ENCODE measurements at places on chromosomes 6 and 20.

GRCh38 chr20:23251779-23252178 is 98.8 kb upstream of the NXT1 start:
- no peak for DNase-seq

GRCh38 chr6:154139892-154140291 is 100.9 kb downstream of the OPRM1 start:
- DNase-seq: no peak

DNA sequence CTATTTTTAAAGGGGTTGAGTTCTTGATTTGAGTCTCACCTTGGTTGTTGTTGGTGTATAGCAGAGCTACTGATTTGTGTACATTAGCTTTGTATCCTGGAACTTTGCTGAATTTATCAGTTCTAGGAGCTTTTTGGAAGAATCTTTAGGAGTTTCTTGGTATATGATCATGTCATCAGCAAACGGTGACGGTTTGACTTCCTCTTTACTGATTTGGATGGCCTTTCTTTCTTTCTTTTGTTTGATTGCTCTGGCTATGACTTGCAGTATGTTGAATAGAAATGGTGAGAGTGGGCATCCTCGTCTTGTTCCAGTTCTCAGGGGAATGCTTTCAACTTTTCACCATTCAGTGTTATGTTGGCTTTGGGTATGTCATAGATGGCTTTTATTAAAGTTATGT is 64.0 kb downstream of the CDYL start:
- DNase-seq: no peak

GRCh38 chr6:82458705-82459104 is 95.1 kb downstream of the TPBG start:
- DNase-seq: no peak

- peak; percentile 32 for DNase-seq
Observed at GRCh38 chr20:50758469-50758868, 27.1 kb downstream of the PARD6B start.

- no peak for DNase-seq
Observed at GRCh38 chr6:143949535-143949934, 58.5 kb downstream of the PLAGL1 start.

- peak; percentile 95 for DNase-seq
Observed at GRCh38 chr20:62794007-62794724, 2.1 kb upstream of the MRGBP start.

DNA sequence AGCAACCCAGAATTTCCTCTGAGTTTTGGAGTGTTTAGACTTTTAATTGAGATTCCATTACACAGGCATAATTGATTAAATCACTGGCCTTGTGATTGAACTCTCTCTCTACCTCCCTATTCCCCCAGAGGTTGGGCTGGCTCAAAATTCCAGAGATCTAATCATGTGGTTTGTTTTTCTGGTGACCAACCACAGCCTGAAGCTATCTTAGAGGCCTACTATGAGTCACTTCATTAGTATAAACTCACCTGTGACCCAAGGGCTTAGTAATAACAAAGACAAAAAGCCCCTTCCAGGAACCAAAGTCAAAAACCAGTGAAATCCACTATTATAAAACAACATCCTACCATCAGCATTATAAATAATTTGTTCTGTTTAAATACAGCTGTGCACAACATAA is 992.5 kb upstream of the CITED2 start:
- DNase-seq: peak; percentile 84

DNA sequence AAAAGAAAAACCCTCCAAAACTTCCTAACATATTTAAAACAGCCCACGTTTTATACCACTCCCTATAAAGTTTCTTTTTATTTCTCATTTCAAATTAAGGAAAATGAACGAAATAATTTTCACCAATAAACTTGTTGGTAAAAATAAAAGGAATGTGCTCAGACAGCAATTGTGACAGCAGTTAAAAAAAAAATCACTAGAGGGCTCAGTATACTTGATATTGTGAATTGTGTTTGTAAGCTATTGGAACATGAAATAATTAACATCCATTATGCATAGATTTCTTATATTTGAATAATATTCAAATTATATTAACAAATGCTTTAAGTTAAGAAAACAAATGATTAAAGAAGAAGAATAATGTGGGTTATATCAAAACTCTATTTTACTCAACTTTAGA is 105.5 kb downstream of the ASCC3 start:
- DNase-seq: no peak

GRCh38 chr6:44268095-44268628 is 2.1 kb upstream of the TMEM151B start:
- DNase-seq: peak; percentile 38

DNA sequence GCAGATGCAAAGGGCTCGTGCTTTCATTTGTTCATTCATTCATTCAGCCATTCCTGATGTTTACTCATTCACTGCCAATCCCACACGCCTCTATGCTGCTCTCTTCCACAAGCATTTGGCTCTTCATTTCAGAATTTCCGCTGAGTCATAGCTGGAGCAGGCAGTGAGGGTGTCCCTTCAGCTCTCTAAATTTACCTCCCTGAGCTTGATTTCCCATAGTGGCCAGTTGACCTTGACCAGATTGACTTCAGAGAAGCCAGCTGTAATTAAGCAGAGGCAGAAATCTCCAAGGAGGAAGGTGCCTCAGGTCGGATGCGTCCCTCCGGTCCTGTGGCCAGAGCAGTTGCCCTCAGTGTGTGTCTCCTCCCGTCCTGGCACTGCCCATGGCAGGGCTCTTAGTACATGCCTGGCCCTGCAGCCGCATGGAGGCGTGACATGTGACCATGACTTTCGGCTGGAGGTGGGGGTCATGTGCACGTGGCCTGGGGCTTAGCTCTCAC is 267.2 kb upstream of the ECI2 start:
- DNase-seq: peak; percentile 65

GRCh38 chr6:44333942-44334341 is 8.5 kb upstream of the SPATS1 start:
- DNase-seq: no peak

DNA sequence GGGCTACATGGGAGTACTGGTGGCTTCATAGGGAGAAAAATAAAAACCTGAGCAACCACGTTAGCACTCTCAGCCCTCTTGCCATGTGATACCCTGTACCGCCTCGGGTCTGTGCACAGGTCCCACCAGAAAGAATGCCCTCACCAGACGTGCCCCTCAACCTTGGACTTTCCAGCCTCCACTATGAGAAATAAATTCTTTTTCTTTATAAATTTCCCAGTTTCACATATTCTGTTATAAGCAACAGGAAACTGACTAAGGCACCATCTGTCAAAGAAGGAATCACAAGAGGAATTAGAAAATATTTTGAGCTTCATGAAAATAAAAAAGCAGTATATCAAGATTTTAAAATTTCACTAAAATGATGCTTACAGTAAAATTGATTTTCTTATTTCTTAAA is 168.4 kb upstream of the BMP5 start:
- DNase-seq: no peak

DNA sequence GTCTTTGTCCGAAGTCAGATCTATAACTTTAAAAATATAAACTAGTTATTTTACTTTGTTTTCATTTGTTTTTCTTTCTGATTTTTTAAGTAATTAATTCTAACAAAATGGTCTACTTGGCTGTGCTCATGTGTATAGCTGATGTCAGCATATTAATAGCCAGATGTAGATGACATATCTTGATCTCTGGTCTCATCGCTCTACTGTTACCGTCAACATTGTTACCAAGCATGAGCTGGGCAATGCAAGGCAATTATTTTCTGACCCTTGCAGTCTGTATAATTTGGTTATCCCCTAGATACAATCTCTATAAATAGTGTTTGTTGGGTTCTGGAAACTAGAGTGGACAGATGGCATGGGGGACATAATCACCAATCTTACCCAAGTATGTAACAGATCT is 151.6 kb upstream of the PTPRK start:
- no peak for DNase-seq

- no peak for DNase-seq
Observed at GRCh38 chr20:32999603-33000250, 4.5 kb downstream of the SUN5 start.

GRCh38 chr6:20467437-20467836 is 65.8 kb downstream of the E2F3 start:
- no peak for DNase-seq

GRCh38 chr6:2158596-2159271 is 86.7 kb downstream of the GMDS start:
- DNase-seq: peak; percentile 50

GRCh38 chr6:90074161-90074850 is 180.0 kb downstream of the GJA10 start:
- no peak for DNase-seq

- DNase-seq: no peak
Observed at GRCh38 chr6:151716526-151716932, 91.0 kb upstream of the ESR1 start.

DNA sequence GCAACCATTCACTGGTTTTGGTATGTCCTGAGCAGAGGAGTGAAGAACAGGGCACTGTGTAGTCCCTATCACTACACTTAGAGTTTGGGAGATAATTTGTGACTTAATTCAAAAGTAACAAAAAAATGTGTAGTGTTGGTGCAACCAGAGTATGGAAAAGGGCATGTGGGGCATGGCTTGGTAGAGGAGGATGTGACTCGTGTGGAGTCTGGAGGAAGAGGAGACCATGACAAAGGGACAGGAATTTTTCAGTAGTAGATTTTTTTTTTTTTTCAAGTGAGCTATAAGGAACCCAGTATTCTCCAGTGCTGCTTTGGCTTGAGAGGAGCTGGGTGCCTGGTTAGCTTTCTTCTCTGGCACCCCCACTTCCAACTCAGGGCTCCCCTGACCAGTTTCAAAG is 5.1 kb downstream of the MTRES1 start:
- no peak for DNase-seq

DNA sequence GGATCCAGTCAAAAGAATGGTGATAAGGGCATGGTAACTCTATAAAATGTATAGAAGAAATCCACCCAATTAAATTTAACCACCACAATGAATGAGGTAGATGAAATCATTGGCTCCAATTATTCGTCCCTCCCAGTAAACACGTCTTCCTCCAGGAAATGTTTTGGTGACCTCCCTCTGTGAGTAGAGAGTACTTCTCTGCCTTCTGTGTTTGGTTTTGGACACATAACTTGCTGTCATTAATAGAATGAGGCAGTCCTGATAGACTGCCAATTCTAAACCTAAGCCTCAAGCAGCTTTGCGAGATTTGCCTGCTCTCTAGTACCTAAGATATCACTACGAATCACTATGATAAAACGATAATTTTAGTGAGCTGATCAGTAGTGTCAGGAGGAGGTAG is 632.8 kb downstream of the HDGFL1 start:
- no peak for DNase-seq

- no peak for DNase-seq
Observed at GRCh38 chr6:53792016-53792415, 2.8 kb upstream of the LRRC1 start.

- DNase-seq: peak; percentile 47
Observed at GRCh38 chr20:50464026-50464724, 46.0 kb upstream of the PTPN1 start.

GRCh38 chr6:81766482-81767069 is 14.1 kb upstream of the TENT5A start:
- peak; percentile 97 for DNase-seq

- peak; percentile 85 for DNase-seq
Observed at GRCh38 chr6:17354700-17355403, 38.5 kb upstream of the CAP2 start.

DNA sequence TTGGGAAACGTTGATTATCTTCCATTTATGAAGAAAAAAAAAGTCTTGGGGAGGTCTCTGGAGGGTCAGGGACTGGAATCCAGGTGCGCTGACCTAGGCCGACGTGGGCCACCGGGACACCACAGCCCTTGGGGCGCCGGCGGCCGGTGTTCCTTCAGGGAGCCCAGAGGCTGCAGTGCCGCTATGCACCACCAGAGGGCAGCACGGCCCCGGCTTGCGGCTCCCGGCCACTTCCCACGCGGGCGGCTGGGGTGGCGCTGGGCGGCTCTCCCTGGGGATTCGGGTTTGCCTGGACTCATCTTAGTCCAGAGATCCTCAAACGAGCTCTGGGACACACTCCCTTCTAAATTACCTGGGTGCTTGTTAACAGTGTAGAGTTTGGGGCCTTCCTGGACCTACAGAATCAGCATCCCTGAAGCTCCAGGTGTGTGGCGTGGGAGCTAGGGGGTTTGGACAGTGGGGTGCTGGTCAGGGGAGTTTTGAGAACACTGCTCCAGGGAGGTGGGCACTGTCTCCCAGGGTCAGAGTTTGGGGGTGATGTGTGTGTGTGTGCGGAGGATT is 23.0 kb upstream of the GTSF1L start:
- peak; percentile 51 for DNase-seq

DNA sequence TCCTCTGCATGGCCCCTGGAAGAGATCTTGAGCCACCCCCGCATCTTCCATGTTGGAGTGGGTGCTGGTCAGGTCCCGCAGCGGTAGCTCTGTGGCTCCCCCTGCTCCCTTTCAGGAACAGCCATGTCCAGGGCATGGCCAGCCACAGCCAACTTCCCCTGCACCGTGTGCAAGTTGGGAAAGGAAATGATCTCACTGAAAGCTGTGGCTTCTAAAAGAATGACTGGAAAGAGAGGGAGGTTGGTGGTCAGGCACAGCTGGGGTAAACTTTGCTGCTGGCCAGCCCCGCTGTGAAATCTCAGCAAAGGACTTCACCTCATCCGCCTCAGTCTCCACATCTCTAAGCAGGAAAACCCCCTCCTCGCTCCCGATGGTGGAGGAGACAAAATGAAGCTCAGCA is 153.6 kb upstream of the CST7 start:
- peak; percentile 76 for DNase-seq

GRCh38 chr6:119129148-119129967 is 50.9 kb upstream of the FAM184A start:
- peak; percentile 83 for DNase-seq

DNA sequence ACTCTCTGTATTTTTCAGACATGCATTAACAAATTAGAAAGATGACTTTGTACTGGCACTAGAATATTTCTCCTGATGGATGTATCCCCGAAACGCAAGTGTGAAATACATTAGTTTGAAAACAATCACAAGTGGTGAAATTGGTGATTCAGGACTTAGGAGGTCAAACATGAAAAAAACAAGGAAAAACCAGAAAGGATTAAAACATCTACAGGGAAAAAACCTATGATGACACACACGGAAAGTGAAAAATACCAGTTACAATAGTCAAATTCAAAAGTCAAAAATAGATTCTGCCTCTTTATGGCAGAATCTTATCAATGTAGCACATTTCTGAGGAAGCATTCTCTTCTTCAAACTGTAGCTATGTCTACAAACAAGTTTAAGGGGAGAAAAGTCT is 129.0 kb upstream of the SGK1 start:
- no peak for DNase-seq

GRCh38 chr6:1644516-1645060 is 34.9 kb downstream of the FOXC1 start:
- DNase-seq: no peak

DNA sequence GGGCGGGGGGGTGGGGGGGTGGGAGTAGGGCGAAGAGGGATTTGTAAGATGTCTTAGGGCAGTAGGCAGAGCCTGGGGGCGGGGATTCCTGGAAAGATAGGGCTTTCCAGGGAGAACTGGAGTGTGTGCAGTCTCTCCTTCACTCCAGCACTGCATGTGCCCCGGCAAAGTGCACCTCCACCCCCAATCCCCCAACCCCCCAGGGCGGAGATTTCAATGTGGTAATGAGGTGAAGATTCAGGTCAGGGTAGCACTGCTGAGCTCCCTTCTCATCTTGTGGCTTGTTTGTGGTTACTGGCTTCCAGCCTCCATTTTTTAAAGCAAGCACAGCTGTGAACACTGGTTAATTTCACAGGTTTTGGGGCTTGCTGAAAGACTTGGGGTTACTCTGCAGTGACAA is 5.9 kb downstream of the TMEM239 start:
- DNase-seq: peak; percentile 65

- DNase-seq: no peak
Observed at GRCh38 chr20:23371496-23371895, 9.5 kb downstream of the GZF1 start.

GRCh38 chr6:46899659-46900058 is 22.1 kb downstream of the ADGRF5 start:
- no peak for DNase-seq

GRCh38 chr6:161001421-161001820 is 9.9 kb downstream of the MAP3K4 start:
- no peak for DNase-seq

Measured in astrocyte of the spinal cord (primary cell).